EL (cell line): ENCODE measurements at places on chromosomes 5 and 9.
A peak's percentile ranks its signal among the peaks of the same experiment; 100 is the strongest.

DNA sequence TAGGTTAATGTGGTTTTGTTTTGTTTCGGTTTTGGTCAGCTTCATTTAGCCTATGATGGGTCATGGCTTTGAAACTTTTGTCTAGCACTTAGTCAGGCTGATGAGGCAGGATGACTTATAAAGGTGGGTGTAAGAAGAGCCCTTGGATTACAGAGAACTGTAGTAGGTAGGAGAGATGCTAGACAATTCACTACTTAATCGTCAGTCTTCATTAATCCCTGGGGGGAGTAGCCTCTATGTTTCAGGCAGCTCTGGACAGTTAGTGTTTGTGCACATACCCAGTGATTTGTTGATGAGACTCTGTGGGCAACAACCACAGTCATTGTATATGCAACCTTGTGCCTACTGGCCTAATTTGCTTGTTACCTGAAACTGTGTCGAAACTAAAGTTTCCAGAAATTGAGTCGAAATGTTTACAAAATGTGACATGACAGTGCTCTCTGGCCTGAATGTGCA is 113.3 kb downstream of the MTREX start:
- DNase-seq, result peak; percentile 24

DNA sequence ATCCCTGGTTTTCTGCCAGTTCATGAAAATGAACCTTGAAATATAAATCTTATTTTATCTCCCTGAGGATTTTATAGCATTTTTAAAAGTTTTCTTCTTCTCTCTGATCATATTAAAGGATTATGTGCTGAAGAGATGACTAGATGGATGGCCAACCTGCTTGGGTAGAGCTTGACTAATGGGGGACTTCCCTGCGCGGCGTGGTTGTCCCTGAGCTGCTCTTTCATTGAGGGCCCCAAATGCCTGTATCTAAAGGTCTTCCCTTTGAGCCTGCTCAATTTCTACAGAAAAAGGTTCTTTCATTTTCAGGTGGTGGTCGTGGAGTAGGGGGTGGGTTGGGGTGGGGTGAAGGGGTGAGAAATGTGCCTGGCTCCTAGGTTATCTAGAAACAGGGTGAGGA is 20.5 kb upstream of the CDKN2AIPNL start:
- DNase-seq, result no peak

- DNase-seq, result peak; percentile 84
Measured at GRCh38 chr9:97811533-97812246, 41.3 kb upstream of the FOXE1 start.

- DNase-seq, result no peak
Measured at GRCh38 chr5:173524136-173524535, 92.3 kb downstream of the BOD1 start.

- DNase-seq, result no peak
Measured at GRCh38 chr5:145780982-145781381, 54.2 kb downstream of the PRELID2 start.

GRCh38 chr5:172402531-172403188 is 51.7 kb downstream of the SH3PXD2B start:
- no peak for DNase-seq

GRCh38 chr9:77969083-77969482 is 62.5 kb downstream of the GNAQ start:
- DNase-seq, result no peak

DNA sequence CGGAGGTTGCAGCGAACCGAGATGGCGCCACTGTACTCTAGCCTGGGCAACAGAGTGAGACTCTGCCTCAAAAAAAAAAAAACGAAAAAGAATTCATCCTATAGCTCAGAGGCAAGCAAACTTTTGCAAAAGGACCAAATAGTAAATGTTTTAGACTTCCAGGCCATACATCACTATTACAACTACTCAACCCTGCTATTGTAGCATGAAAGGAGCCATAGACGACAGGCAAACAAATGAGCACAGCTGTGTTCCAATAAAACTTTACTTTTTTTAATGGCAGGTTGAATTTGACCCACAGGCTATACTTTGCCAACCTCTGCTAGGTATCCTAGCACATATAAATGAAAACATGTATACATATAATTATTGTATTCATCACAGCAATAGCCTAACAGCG is 58.9 kb upstream of the SLC30A5 start:
- DNase-seq, result no peak
